ENCODE measurements at places on chromosomes 13 and 19.
A peak's percentile ranks its signal among the peaks of the same experiment; 100 is the strongest.

GRCh38 chr13:33543631-33544265 lies 258.2 kb upstream of the STARD13 start:
- DNase-seq, result peak; percentile 38

DNA sequence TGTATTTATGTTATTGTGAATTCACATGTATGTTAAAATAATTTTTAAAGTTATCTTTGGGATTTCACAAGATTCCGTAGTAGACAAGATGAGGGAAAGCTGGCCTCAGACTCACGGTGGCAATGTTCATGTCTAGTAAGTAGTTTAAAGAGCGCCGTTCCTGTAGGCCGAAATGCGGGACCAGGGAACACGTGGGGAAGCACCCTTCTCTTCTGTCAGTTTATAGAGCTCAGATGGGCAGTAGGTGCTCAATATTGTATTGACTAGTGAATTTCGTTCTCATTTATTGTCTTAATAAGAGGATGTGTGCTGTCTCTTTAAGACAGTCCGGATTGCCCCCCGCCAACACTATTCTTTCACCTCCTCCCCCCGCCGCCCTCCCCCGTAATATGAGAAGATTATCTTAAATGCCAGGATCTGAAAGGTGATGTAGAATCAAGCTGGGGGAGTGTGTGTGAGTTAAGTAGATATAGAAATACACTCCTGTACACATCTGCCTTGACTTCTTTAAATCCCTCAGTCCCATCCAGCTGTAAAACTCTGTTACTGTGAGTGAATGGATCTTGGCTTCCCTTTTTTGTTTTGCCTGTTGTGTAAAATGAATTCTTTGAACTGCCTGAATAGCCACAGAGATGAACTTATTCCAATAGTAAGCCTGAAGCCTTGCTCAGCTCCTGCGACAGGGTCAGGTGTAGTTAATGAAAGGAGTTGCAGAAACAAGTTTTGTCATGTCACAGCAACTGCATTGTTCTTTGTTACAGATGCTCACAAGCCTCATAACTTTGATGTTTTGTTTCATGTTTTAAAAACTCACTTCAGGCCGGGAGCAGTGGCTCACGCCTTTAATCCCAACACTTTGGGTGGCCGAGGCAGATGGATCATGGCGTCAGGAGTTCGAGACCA lies 1.3 kb downstream of the LAMP1 start:
- DNase-seq, result no peak

- no peak for DNase-seq
Observed at GRCh38 chr19:29172302-29172701, 40.6 kb downstream of the UQCRFS1 start.

- DNase-seq, result no peak
Observed at GRCh38 chr13:81846771-81847170, 1505.8 kb upstream of the SPRY2 start.

GRCh38 chr19:18257503-18258470 lies 16.5 kb downstream of the IQCN start:
- DNase-seq, result no peak

- peak; percentile 90 for DNase-seq
Observed at GRCh38 chr19:16382775-16383543, 58.3 kb downstream of the KLF2 start.

GRCh38 chr13:28528848-28529247 lies 33.9 kb upstream of the FLT1 start:
- DNase-seq, result no peak

DNA sequence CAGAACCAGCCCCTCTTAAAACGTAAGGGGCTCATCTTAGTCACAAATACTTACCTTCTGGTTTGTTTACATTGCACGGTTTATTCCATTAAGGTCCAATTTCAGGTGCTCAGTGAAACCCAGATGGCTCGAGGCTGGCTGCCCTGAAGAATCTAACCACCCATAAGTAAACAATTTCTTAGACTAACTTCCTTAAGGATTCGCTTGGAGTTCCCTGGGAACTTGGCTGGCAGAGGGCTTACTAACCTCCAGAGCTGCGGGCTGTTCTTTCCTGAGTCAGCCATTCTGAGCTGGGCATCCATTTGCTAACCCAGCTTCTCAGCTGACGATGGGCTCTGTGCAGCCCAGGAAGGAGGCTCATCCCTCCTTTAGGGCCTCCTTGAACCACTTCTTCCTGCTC lies 262.1 kb downstream of the FGF9 start:
- DNase-seq, result no peak

DNA sequence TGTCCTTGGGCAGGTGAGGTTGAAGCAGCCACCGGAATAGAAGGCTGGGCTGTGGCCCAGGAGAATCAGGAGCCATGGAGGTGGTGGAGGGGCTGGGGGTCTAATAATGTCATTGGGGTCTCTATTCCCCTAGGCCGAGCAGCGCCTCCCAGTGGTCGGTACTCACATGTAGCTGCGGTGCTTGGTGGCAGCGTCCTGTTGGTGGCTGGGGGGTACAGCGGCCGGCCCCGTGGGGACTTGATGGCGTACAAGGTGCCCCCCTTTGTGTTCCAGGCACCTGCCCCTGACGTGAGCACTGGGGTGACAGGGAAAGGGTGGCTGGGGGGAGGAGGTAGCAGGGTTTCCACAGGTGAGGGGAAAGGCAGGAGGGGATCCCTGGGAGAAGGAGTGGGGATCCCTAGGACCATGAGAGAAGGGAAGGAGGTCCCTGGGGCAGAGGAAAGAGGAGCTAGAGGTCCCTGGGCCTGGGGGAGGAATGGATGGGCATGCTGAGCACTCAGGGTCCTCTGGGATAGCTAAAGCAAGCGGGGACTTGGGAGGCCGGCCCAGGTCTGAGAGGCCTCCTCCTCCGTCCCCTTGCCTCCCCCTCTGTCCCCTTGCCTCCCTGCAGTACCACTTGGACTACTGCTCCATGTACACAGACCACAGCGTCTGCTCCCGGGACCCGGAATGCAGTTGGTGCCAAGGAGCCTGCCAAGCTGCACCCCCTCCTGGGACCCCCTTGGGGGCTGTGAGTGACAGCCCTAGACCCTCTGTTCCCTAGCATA lies 18.1 kb downstream of the MEGF8 start:
- DNase-seq, result no peak

DNA sequence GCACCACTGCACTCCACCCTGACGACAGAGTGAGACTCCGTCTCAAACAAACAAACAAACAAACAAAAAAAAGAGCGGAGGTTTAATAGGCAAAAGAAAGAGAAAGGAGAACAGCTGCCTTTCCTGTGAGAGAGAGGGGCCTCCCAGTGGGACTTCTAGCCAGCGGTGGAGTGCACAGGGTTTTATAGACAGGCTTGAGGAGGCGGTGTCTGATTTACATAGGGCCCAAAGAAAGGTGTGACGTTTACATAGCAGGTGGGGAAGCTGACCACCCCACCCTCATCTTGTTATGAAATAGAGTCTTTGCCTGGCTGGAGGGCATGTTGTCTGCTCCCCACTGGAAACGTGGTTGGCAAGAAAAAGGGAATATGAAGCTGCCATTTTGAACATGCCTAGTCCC lies 106.0 kb upstream of the CSNK1A1L start:
- no peak for DNase-seq

GRCh38 chr19:5672708-5673459 lies 7.4 kb downstream of the MICOS13 start:
- DNase-seq, result no peak

GRCh38 chr19:7674010-7675005 lies 2.6 kb upstream of the MCEMP1 start:
- DNase-seq, result no peak

DNA sequence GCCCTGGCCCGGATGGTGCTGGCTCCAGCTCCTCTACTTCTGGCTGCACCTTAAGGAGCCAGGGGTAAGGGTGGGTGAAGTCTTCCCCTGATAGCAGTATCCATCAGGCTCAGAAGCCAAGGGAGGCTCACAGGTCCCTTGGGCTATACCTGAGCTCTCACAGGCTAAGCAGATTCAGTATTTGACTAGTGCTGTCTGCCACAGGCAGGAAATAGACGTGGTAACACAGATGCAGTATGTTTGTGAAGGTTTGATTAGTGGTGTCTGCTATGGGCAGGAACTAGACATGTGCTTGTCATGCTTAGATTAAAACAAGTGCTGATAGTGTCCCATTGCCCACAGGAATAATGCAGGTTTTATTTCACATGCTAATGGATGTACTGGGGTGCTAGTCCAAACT lies 4.0 kb downstream of the SYT5 start:
- no peak for DNase-seq

DNA sequence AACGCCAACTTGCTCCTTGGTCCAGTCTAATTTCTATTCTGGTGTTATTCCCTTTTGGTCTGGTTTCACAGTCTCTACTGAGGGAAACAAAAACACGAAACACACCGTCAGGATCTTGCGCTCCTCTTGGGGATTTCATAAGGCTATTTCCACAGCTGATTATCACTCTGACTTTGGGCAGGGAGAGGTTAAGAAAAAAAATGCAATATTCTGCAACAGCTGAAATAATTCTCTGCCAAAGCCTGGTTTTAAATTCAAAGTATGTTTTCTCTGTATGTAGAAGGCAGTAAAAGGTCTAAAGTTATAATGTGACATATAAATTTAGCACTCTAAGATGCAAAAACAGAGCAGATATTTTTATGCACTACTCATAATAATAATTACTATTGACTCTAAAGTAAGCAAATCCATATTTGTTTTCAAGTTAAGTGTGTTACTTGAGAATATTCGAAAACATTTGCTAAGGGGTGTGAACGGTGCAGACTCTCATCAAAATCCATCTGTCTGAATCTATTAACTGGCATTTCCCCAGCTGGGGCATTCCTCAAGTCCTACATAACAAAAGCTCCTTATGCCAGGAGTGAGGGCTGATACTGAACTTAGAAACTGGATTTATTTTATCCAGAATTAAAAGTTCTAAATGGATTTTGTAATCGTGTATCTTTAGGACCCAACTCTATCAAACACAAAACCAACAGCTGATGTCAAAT lies 38.4 kb upstream of the STARD13 start:
- no peak for DNase-seq

GRCh38 chr13:79245937-79246577 lies 160.0 kb downstream of the RBM26 start:
- no peak for DNase-seq

DNA sequence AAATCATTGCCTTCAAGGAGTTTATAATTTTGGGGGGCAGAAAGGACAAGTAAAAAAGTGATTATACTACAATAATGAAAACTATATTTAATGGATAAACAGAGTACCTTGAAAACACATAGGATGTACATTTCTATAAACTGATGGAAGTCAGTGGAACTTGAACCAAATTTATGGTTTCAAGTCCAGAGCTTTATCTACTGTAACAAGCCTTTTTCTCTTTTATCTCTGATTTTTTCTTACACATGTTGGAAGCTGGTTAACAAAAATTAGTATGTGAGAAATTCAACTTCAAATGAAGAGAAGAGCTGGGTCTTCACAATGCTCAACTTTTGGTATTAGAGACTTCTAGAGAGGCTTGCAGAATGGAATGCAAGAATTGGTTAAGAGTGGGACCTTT lies 393.6 kb downstream of the LMO7 start:
- DNase-seq, result no peak

DNA sequence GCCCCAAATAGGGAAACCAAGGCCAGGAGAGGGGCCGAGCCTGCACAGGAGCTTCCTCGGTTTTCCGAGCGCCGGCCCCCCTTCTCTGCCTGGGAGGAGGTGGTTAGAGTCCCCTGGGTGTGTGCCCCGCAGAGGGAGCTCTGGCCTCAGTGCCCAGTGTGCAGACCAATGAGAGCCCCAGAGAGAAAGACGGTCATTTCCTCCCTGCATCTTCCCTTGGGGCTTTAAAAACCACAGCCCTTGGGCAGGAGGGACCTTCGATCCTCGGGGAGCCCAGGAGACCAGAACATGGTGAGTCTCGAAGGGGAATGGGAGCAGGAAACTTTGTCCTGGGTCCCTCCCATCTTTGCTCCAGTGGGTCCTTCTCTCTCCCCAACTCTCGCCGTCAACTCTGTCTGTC lies at the start of gene C5AR1:
C5AR1 (plus strand) TSS at position 254 of the 400 bp plus-strand sequence; CDS start at position 289, 35 bp downstream.
- no peak for DNase-seq

- no peak for DNase-seq
Observed at GRCh38 chr13:102993348-102993747, 72.9 kb downstream of the SLC10A2 start.

- DNase-seq, result no peak
Observed at GRCh38 chr19:18895038-18895823, 727 bp downstream of the CERS1 start.

DNA sequence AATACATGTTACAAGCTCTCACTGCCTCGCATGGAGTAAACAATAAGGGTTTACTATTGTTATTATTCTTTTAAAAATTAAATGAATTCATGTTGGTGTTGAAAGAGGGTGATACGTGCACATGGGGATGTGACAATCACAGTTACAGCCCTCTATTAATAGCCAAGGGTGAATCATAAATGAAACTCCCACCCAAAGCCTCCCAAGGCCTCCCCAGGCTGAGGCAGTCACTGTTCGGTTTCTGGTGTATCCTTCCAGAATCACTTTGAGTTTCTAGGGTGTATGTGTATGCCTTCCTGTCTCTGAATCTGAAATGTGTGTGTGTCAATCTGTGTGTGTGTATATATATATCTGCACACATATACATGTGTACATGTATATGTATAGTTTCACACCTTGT lies 73.4 kb downstream of the AKAP11 start:
- no peak for DNase-seq

DNA sequence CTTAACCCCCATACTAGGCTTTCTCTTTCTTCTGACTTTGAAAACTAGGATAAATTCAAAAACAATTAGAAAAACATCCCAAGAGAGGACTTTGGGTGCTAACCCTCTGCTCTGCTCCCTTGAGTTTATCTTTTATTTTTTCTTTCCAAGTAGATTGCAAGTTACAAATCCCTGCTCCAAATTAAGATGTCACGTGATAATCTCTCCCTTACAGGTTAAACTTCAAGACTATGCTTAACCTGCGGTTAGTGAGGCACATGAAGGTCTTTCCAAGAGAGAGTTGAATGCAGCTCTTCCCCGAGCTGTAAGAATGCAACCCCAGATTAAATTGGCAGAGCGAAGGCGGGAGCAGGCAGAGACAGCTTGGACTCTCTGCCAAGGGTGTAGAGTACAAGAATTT lies 12.2 kb upstream of the ZNF507 start:
- DNase-seq, result no peak

DNA sequence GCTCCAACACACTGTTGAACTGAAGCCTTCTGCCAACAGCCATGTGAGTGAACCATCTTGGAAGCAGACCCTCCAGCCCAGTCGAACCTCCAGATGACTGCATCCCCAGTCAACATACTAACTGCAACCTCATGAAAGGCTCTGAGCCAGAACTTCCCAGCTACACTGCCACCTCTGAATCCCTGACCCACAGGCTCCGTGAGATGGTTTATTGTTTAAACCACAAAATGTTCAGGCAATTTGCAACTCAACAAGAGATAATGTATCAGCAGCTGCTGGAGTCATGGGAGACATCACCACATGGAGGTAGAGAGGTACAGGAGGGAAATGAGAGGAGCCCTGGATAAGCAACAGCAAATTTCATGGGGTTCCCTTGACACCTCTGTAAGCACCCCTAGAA lies 266.4 kb upstream of the NBEA start:
- DNase-seq, result no peak

DNA sequence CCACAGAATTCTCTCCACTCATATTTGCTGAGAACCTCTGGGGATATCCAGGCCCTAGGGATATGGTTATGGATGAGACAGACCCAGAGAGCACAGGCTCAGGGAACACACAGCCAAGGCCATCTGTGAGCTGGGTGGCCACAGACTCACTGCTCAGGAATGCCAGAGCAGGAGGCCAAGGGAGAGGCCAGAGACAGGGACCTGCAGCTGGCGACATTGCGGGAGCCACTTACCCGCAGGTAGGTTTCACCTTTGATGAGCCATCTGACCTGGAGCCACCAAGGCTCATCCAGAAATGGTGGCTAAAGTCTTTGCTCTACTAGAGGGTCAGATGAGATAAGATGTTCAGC lies 29.4 kb downstream of the CCNE1 start:
- no peak for DNase-seq

GRCh38 chr19:47210689-47211316 lies 20.2 kb downstream of the BBC3 start:
- DNase-seq, result no peak

GRCh38 chr13:58085819-58086218 lies 454.3 kb downstream of the PCDH17 start:
- no peak for DNase-seq

Data from spinal cord (tissue), 10 donors.